ENCODE measurements at places on chromosomes 5 and 9.
A peak's percentile ranks its signal among the peaks of the same experiment; 100 is the strongest.

DNA sequence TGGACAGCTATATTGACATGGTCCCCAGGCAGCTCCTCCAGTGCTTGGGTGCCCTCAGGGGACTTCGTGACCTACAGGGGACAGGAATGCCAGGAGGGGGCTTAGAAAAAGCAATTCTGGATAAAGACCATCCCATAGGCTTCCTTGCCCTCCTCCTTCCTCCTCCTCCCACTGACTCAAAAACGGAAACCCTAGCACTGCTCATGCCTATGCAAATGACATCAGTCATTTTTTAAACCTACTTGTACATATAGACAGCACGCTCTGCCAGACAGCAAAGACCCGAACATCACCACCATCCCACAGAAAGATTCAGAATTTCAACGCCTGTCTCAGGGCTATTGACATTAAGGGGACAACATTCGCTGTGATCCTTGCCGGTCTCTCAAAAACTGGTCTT lies 11.0 kb downstream of the IGFBPL1 start:
- no peak for DNase-seq

- no peak for DNase-seq
Measured at GRCh38 chr5:90477073-90477472, 2.4 kb downstream of the POLR3G start.

GRCh38 chr9:35756275-35757225 lies 2.5 kb upstream of the MSMP start:
- DNase-seq = peak; percentile 58

- DNase-seq = no peak
Measured at GRCh38 chr9:129386812-129387177, 208.7 kb upstream of the IER5L start.

GRCh38 chr5:88244686-88245085 lies 24.0 kb downstream of the TMEM161B start:
- DNase-seq = no peak

GRCh38 chr9:85600675-85601263 lies 141.0 kb downstream of the AGTPBP1 start:
- DNase-seq = no peak

GRCh38 chr9:105399117-105399516 lies 48.7 kb upstream of the FSD1L start:
- no peak for DNase-seq
